ENCODE measurements at places on chromosomes 7 and 10.
A peak's percentile ranks its signal among the peaks of the same experiment; 100 is the strongest.

- DNase-seq, result no peak
These were observed 81.6 kb downstream of the ARHGAP22 start for GRCh38 chr10:48523212-48523819.

GRCh38 chr7:82530361-82530760, 86.8 kb upstream of the CACNA2D1 start:
- DNase-seq, result no peak

DNA sequence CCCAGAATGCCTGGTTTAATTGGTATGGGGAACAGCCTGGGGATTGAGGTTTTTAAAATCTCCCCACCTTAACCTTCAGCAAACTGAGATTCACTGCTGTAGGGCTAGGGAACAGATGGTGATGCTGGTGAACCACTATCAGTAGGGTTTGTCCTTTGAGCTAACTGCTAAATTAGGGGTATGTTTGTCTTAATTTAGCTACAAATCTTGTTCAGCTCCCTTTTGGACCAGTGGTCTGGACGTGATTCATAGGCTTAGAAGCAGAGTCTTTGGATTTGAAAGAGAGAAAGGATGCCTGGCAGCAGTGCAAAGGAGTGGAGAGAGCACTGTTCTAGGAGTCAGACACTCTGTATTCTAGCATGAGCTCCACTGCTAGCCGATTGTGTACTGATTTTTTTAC, 2.8 kb downstream of the HDAC9 start:
- DNase-seq, result no peak

- DNase-seq, result no peak
These were observed 189.2 kb upstream of the PODXL start for GRCh38 chr7:131745390-131746248.

DNA sequence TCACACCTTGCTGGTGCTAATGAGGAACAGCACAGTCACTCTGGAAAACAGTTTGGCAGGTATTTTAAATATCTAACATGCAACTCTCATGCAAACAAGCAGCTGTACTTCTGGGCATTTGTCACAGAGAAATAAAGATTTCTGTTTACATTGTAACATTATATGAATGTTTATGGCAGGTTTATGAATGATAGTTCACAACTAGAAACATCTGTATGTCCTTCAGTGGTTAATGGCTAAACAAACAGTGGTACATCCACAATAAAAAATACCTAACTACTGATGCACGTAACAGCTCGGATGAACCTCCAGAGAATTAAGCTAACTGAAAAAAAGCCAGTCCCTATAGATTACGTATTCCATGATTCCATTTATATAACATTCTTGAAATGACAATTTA, 109.6 kb downstream of the GPR37 start:
- DNase-seq, result no peak

DNA sequence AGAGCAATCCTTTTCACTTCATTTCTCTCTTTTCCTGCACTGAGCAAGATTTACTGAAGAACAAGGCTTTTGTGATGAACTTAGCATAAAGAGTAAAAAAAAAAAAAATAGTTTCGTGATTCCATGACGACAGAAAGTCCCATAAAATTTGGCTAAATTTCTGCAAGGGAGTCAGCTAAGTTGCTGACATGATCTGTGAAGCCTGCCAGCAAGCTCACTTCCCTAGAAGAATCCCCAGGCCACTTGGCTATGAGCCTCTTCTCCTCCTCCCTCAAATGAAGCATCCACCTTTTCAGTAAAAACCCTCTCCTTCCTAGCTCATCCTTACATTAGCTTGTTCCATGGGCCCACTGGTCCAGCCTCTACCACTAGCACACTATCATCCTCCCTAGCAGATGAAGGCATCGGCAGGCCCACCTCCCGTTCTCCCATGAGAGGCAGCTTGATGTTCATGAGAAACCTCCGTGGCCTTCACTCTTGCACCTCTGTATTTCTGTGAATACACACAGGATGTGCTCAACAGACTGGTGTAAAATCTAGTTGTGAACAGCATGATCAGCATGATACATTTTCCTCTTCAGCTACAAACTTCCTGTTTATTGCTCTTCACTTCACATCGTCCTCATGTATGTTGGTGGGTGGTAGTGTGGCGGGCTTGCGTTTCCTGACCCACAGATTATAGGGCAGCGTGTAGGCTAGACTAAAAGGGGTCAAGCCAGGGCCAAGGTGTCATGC, 30.9 kb downstream of the GIMAP8 start:
- DNase-seq, result no peak

GRCh38 chr10:3825244-3825643, 40.2 kb upstream of the KLF6 start:
- DNase-seq, result no peak

DNA sequence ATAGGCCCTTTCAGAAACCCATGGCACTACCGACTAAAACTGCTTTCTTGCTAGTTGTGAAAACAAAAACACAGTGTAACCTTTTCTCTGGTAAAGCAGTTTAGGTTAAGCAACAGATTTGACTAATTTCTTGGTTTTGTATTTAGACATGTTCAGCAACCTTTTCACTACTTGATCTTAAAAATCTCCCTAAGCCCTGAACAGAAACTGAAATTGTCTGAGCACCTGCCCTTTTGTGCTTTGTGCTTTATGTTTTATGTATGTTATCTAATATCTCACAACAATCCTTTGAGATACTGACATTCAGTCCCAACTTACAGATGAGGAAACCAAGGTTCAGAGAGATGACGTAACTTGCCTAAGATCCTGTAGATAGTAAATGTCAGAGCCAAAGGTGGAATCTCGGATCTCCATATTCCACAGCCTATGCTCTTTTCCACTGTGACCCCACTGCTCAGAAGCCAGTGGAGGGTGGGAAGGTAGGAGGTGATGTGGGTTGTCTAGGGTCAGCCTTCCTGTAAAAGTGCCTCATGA, 146.6 kb downstream of the LCOR start:
- no peak for DNase-seq

DNA sequence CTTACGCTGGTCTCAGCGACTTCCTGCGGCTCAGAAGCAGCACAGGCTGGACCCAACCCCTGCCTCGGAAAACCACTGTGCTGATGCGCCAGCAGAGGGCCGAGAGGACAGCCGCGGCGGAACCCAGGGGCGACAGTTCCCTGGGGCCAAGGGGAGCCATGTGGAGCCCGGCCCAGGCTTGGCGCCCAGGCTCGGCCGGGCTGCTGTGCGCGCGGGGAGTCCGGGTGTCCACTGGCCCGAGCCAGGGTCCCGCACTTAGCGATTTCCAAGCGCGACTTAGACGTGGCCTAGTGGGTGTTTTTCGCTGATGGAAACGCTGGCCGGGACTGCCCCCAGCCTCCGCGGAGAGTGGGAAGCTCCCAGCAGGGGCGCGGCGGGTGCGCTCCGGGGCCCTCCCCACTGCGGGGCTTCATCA, 18.6 kb upstream of the ZNF32 start:
- peak; percentile 4 for DNase-seq

GRCh38 chr10:125929618-125930017, 33.3 kb downstream of the FANK1 start:
- DNase-seq, result no peak
